ENCODE measurements at places on chromosomes 1 and 21.
A peak's percentile ranks its signal among the peaks of the same experiment; 100 is the strongest.

- peak; percentile 2 for DNase-seq
Measured at GRCh38 chr1:209989525-209989924, 51.5 kb downstream of the SYT14 start.

DNA sequence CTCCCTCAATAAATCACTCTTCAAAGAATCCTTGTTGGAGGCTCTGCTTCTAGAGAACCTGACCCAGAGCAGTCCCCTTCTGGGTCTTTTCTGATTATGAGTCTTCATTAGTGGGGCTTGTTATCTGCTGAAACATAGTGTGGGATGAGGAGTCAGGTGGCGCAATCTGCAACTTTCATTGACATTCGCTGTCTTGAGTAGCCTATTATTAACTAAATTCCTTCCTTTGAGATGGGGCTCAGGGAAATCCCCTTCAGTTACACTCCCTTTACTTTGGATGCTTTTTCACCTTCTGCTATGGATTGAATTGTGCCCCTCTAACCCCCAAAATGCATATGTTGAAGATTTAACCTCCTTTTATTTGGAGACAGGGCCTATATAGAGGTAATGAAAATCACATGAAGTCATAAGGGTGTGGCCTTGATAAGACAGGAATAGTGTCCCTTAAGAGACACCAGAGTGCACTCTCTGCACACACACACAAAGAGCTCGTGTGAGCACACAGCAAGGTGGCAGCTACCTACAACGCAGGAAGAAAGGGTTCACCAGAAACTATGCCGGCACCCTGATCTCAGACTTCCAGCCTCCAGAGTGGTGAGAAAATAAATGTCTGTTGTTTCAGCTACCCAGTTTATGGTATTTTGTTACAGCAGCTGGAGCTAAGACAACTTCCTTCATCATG is 19.5 kb downstream of the DIO1 start:
- no peak for DNase-seq

DNA sequence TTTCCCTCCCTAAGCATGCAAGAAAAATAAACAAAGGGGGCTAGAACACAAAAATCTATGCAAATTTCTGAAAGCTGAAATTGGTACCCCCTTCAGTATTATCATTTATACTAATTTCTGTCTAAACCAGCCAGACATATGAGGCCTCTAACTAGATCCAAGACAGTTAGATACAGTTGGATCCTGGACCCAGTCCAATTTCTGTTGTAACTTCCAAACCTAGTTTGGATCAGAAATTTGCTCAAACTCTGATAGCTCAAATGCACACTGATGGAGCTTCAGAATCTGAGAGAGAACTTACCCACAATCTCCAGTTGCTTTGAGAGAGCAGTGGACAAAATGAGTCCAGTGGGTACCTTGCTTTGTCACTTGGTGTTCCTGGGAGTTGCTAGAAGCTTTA is 11.9 kb downstream of the CEP350 start:
- no peak for DNase-seq

DNA sequence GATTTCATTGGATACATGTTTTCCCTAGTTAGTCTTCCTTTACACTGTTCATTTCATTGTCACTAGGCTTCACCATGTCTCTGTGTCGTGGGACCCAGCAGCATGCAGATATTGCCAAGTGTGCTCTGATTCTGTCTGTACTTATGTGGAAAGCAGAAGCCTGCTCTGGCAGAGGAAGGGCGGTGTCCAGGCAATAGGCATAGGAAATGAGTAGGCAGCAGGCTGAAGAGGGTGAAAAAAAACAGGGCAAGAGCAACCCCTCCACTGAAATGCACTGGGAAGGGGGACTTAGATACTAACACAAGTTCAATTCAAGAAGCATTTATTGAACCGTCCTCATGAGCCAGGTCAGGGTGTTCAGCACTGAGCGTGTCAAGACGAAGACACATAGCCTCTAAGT is 85.2 kb upstream of the VAV3 start:
- DNase-seq = no peak

DNA sequence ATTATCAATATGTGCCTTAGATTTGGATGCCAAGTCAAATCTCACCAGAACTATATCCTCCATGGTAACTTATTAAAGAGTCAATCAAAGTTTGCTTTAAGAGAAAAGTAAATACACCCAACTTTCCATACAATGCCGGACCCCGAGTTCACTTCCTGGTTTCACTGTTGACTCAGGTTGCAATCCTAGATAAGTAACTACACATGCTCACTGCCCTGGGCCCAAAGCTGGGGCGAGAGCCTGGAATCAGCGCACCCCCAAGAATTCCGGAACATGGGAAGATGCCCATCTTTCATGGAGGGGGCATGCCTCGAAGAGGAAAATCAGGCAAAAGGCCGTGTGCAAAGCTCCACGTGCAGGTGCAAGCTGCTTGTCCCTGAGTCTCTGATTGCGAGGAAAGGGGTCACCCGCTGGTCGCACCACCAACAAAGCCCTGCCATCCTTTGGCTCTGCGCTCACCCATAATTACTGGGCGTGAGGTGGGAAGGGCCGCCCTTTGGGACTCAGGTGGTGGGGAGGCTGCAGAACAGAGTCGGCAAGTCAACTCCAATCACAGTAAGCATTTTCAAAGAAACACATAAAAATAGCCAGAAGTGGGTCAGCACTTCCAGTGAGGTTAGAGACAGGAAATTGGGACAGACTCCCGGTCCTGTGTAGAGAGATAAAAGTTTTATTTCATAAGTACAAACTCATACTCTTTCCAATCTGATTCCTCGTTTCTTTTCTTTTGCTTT is 167.7 kb downstream of the TOMM20 start:
- no peak for DNase-seq

DNA sequence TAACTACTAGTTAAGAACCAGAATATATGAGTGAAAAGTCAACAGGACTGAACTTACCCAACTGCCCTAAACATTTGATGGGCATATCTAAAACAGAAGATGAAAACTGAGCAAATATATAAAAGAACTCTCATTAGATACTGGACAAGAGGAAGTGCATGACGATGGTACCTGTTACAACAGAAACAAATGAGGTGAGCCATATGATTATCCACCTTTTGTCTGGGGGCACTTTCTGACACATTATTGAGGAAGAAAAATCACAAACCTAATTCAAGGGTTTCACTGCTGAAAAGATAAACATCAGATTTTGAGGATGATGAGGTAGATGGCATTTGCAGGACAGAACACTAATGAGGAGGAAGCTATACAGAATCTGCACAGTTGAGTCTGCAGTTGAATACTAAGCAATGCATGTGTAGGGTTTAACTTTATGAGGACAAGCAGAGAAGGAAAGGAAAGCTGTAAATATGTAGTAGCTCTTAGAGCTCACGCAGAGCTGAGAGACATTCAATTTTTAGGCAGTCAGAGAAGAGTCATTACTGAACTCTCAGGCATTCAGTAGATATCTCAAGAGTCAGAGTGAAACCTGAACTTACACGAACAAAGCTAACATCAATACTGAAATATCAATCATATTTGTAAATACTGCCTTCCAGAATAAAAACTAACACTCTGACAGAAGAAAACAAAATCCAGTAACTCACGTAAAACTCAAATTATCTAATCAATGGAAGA is 262.1 kb downstream of the AKT3 start:
- no peak for DNase-seq

GRCh38 chr21:38766987-38767722 is 38.6 kb upstream of the ETS2 start:
- DNase-seq = no peak

DNA sequence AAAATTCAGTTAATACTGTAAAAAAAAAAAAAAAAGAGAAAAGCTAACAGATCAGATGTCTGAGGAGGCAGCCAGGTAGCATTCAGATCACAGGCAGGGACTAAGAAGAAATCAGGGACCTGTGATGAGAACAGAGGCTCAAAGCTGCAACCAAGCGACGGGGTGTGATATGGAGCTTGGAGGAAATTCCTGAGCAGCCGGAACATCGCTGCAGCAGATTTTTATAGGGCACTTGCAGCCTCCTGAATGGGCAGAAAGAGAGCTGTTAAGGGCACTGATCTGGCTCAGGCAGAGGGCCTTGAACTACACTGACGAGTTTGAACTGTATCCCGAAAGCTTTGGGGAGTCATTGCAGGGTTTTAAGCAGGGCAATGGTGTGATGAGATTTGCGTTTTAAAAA is 315.4 kb downstream of the ADGRL2 start:
- DNase-seq = no peak

- no peak for DNase-seq
Measured at GRCh38 chr1:91502672-91503184, 2.1 kb downstream of the CDC7 start.

DNA sequence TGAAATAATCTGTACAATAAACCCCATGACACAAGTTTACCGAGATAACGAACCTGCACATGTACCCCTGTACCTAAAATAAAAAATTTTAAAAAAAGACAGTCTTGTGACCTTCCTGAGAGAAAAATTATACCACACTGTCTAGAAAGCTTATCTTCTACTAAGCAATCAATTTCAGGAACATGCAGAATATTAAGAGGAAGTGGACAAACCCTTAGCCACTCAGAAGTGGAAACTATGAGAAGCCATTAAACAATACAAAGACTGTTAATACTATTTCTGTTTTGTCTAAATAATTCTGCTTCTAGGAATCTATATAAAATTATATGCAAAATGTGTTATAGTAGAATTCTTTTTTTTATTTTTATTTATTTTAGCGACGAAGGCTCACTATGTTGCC is 93.9 kb downstream of the ADAMTS1 start:
- DNase-seq = no peak

- no peak for DNase-seq
Measured at GRCh38 chr1:182608236-182608635, 4.0 kb upstream of the RGS16 start.

DNA sequence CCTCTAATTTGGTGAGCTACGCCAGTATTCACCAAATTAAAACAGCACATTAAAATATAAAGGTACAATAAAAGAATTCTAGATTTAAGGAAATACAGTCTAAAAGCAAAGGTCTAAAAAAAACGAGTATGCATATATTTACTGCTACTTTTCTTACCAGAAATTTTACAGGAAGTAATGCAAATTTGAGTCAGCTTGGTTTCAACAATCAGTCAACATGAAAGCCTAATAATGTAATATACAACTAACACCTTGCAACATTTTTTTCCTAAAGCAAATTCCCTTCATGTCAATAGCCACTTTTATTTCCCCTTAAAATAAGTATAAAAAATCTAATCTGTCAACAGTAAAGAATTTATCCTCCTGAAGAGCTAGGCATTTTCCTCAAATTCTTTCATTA is 11.9 kb downstream of the PTP4A2 start:
- no peak for DNase-seq

DNA sequence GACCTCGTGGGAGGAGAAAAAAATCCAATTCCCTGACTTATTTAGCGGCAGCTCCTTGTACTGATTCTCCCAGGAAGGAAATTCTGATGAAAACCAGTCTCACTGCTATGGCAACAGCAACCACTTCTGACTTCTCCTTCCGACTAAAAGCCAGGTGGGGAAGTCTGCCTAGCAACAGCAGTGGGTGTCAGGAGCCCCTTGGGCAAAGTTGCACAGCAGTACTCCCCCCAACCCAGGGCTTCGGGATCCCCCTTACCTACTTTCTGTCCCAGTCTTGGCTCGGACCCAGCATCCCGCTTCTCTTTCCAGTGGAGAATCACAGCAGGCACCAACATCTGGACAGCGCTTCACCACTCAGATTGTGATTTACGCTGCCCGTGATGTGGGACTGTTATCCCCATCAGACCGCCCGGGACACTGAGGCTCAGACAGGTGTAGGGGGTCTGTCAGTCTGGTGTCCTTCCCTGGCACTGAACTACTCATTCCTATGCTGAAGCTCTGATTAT is 24.6 kb downstream of the NKAIN1 start:
- no peak for DNase-seq

GRCh38 chr1:31891280-31891679 is 46.9 kb downstream of the PTP4A2 start:
- no peak for DNase-seq

DNA sequence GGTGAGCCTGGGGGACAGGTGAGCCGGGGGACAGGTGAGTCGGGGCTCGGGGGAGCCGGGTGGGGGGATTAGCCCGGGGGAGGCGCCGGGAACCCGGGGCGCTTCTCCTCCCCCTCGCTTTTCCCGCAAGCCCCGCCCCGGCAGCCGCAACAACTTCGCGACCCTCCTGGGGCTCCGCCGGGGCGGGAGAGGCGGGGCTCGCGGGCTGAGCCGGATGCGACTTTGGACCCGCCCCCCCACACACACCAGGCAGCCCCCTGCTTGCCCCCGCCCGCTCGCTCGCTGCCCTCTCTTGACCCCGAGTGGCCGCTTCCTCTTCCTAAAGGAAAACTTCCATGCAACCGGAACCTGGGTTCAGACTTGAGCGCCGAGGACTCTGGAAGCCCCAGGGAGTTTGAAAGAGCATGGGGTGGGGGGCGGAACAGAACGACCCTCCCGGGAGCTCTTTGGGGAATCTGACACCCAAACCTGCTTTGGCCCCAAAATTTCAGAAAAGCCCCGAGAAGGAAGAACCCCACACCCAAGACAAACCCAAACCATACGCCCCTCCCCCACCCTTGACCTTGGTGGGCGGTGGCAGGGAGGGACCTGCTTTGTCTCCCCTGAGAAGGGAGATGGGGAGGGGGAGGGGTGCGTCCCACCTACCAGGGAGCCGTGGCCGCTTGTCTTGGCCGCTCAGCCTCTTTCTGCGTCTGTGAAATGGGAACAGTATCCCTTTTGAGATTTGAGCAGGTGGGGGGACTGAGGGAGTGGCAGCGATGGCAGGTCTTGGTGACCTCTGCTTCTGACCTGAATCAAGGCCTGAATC is 550 bp downstream of the ARHGEF16 start:
- peak; percentile 20 for DNase-seq

DNA sequence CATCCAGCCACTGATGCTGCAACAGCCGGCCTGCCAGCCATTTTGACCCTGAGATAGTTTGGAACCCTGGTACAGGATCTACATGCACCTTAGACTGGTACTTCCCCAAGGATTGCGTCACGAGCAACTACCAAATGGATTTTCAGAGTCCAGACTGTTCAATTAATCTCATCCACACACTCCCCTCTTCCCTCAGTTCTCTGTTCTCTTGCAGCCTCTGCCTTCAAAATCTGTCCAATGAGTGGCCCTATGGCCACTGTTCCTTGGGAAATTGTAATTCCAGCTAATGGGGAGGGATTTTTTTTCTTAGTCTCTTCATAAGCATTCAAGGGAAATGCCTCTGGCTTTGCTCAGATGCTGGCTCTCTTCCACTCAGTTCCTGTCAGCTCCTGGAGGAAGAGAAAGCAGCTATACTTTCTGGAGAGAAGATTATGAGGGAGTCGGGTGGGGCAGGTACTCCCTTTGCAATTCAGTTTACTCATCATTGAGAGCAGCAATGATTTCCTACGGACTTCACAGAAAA is 19.8 kb upstream of the UAP1 start:
- DNase-seq = no peak

GRCh38 chr1:111030590-111030989 is 66.9 kb upstream of the LRIF1 start:
- DNase-seq = no peak

DNA sequence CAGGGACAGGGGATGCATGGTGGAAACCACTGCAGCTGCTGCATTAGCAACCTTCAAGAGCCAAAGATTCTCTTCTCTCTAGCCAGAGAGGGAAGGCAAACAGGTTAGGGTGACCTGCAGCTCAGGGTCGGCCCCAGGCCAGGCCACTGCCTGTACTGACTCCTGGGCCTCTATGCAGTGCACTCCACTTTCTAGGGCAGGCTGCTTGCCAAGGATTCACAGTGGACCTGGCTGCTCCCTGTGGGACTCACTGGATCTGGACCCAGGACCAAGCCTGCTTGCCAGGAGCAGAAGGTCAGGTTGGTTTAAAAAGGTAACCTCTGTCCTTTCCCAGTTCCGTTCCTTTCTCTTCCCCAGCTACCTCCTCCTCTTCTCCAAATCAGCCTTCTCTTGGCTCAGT is 52.4 kb downstream of the HIVEP3 start:
- DNase-seq = no peak

Data from NCI-H1048 (cell line).